ENCODE measurements at places on chromosomes 12 and 14.

- DNase-seq = no peak
Observed at GRCh38 chr14:67549734-67550133, 16.6 kb downstream of the PLEKHH1 start.

DNA sequence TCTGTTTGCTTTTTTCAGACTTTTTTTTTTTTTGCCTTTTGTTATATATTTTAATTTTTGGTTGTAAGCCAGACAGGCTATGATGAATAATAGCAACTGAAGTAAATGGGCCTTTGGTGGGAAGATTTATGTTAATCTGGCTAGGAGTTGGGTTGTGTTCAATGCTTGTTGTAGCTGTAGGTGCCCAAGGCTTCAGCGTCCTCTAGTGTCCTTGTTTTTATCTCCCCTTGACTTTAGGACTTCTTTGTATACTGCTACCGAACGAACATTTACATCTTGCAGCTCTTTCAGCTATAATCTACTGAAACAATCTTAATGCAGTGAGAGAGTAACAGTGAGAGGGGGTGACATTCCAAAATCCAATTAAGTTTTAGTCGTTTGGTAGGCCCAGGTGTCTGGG lies 848.4 kb upstream of the FBXO33 start:
- no peak for DNase-seq

DNA sequence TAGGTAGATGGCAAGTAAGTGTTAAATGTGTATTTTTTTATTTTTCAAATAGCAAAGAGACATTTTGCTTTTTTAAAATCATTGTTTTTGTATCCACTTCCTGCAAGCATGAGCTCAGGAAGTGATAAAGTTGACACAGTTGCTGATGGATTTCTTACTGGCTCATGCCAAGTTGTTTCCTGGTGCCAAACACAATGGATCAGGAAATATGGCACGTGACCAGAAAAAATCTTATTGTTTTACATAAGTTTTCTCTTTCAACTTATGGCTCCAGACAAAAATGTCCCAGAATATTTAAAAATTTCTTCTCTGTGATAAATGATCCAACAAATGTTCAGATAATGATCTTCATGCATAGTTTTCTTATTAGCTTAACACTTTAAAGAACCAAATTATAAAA lies 1279.1 kb upstream of the FLRT2 start:
- no peak for DNase-seq

- DNase-seq = no peak
Observed at GRCh38 chr14:102389246-102389645, 26.5 kb downstream of the TECPR2 start.

DNA sequence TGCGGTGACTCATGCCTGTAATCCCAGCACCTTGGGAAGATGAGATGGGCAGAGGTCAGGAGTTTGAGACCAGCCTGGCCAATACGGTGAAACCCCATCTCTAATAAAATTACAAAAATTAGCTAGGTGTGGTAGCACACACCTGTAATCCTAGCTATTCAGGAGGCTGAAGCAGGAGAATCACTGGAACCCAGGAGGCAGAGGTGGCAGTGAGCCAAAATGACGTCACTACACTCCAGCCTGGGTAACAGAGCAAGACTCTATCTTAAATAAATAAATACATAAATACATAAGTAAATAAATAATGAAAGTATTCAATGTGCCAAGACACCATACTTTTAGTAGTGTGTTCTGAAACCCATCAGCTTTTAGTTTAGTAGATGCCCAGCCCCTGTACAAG lies 308.1 kb upstream of the FLRT2 start:
- DNase-seq = no peak

GRCh38 chr12:42987216-42987650 lies 397.7 kb upstream of the PRICKLE1 start:
- DNase-seq = no peak

DNA sequence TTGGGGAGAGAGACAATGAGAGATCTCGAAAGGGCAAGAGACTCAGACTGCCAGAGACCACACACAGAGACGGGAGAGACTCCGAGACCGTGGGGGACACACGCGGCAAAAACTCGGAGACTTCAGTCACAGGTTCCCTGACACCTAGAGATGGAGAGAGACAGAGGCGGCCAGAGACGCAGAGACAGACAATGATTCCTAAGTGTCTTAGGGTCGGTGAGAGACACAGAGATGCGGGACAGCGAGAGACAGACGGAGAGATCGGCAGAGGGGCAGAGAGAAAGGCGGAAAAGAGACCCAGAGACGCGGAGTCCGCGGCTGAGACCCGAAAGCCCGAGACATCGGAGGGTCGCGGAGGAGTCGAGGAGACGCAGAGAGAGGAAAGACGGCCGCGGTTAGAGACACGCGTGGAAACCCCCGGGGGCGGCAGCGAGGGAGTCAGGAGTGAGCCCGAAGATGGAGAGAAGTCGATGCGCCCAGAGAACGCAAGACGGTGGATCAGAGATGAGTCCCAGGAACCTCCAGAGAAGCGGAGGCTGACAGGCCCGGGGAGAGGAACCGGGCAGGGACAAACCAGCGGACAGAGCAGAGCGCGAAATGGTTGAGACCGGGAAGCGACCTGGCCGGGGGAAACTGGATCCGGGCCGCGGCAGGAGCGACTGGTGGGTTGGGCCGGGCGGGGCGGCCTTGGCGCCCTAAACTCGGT lies 7.8 kb downstream of the LHX5 start:
- DNase-seq = no peak
